SHP77 treated with DMSO at 0.1 percent for 48 hours (cell line): ENCODE measurements at places on chromosomes 2 and 18.

DNA sequence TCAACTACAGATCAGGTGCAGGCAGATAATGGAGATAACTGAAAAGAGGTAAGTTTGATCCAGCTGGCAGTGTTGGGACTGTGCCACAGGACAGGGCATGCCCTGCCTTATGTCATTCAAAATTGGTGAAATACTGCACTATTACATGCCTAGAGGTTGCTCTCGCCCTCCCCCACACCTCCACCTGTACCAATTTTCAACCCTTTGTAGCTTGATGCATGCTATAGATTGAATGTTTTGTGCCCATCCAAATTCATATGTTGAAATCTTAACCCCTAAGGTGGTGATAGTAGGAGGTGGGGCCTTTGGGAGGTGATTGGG, 72.1 kb upstream of the LYPD6B start:
- no peak for DNase-seq

DNA sequence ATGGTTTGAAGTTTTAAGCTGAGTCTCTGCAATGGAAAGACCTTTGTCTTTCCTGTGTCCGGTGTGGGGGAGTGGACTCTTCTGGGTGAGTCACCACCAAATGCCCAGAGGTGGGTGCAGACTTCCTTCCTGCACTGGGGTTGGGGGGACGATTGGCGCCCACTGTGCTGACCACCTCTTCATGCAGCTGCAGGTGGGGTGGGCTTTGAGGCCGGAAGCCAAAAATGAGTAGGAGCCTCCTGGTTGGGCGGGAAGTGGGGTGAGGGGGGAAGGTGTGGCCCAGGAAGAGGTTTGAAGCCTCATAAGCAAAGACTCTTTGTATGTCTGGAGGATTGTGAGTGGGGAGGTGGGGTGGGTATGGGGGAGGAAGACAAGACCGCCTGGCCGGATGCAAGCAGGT, 27.6 kb downstream of the PAX8 start:
- DNase-seq: no peak

- DNase-seq: peak; percentile 77
These were observed at the start of gene CCT7 for GRCh38 chr2:73233932-73234832. CCT7 (plus strand) TSS chr2:73234308; CDS start chr2:73234379, 71 bp downstream.

DNA sequence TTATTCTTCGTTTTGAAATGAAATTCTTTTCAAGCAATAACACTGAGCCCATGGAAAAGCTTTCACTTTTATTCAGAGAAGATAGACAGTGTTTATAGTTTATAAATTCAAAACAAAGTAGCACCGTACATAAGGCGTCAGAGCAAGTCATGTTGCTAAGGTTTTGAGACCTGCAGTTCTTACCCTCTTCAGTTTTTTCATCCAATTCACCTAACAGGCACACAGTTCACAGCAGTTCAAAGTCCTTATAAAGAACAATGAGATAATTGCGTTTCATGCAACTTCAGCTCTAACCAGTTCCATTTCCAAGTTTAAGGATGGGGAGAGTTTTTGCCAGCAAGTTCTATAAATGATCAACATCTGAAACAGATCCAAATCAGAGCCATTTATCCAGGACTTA, 96.7 kb downstream of the ARHGAP15 start:
- DNase-seq: no peak

- no peak for DNase-seq
These were observed 125.8 kb downstream of the LYPD6B start for GRCh38 chr2:149164296-149164695.

- DNase-seq: no peak
These were observed 66.0 kb downstream of the SMAD7 start for GRCh38 chr18:48884771-48885170.

DNA sequence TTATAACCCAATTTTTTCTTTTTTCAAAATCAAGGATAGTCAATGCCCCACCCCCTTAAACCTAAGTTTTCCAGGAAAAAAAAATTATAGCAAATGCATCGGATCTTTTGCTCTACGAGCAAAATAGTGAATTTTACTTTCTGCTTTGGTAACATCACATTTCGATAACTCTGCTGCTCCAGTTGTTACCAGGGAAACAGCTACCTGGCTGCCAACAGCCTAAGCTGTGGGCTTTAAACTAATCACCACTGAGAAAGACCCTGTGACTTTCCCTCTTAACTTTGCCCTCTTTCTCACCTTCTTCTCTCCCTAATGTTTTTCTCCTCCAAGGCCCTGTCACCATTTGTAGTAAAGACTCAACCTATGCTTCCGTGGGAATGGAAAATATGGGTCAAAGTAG, 145.5 kb downstream of the ABCA12 start:
- DNase-seq: no peak

- DNase-seq: no peak
These were observed 248.1 kb upstream of the SALL3 start for GRCh38 chr18:78731398-78732032.

- peak; percentile 77 for DNase-seq
These were observed 22.7 kb upstream of the PDIA6 start for GRCh38 chr2:10835052-10835970.

- no peak for DNase-seq
These were observed 132.0 kb upstream of the BOD1L2 start for GRCh38 chr18:57014772-57015413.

GRCh38 chr2:102895376-102895775, 133.5 kb downstream of the TMEM182 start:
- no peak for DNase-seq

DNA sequence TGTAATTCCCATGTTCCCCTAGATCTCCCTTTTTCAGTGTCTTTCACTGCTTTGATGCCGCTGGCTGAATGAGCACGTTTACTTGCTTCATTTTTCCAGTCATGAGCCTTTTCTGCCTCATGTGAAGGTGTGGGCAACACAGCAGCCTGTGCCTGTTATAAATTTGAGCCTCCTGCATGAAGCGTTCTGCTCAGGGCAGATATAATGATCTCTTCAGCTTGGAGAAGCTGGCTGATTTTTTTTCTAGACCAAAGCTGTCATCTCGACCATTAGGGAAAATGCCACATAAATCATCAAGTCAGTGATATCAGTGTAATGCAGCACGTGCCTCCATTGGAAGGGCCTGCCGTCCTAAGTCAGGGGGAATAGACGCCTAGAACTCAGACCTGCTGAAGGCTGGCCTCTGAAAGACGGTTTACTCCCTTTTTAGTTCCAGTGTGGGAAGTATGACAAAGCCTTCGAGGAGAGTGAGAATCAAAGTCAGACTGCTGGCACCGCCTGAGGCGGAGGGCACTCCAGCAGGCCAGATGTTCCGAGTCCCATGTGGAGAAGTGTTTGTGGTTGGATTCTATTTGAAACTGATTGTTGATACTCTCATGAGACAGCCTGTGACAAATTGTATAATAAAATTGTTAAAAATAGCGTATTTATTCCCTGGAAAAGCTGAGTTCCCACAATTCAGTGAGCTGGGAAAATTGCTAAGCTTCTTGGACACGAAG, 196.5 kb downstream of the MYO1B start:
- no peak for DNase-seq

DNA sequence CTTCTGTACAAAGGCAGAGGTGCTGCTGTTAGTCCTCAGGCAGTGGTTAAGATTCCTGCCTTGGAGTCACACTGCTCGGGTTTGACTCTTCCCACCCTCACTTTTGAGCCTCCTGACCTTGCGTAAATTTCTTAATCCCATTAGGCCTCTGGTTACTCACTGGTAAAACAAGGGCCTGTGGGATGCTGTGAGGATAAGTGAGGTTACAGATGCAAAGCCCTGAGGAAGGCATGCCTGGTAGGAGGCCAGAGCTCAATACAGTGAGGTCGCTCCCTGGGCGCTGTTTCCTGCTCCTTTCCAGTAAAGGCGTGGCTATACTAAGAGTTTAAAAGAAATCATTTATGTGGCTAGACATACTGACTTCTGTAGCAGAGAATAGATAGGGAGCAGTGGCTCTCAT, 127.5 kb upstream of the TMEM200C start:
- no peak for DNase-seq

GRCh38 chr2:238157506-238158017, 1.2 kb upstream of the ERFE start:
- no peak for DNase-seq

- no peak for DNase-seq
These were observed 44.6 kb upstream of the TGFA start for GRCh38 chr2:70598197-70598596.

GRCh38 chr2:189168856-189169499, 10.6 kb downstream of the COL5A2 start:
- DNase-seq: no peak

DNA sequence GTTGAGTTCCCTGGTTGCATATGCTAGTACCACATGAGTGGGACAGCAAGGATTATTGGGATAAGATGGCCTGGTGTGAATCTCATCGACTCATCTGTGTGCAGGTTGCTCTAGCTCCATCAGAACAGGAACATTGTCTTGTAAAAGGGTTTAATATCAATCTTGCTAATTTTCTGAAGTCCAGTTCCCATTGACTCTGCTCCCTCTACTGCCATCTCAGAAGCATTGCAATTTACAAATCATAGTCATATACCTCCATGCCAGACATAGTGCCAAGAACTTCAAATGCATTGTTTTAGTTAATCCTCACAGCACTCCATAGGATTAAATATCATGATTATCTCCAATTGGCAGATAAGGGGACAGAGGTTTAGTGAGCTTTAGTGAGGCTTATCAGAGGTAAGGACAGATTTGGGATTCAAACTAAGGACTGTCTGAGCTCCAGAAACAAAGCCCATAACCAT, 4.8 kb upstream of the STAT4 start:
- DNase-seq: peak; percentile 21

GRCh38 chr18:60145776-60146175, 226.8 kb downstream of the MC4R start:
- DNase-seq: no peak

DNA sequence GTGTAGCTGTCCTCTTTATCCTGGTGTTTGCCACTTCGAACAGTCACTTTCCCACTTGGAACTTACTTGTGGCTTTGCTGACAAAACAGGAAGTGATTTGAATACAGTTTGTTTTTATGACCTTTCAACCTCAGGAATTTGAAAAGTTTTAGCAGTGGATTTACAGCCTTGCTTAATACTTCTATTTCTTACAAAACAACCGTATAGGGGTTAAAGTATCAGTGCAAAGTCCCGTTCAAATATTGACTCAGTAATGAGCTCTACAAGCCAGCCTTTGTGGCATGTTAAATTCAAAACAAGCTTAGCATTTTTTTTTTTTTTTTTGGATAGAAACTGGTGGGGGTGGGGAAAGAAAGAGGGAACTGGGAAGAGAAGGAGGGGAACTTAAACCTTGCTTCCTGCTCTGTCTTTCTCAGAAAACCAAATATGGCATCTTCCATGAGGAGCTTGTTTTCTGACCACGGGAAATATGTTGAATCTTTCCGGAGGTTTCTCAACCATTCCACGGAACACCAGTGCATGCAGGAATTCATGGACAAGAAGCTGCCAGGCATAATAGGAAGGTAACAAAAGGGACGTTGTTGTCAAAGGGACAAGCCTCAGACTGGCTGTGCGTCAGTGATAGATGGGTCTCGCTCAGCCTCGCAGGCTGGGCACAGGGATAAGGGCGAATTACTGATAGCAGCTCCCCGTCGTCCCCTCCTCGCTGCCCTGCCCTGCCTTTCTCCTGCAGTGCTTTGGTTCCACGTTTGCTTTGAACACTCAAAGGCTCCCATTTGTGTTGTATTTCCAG, at the start of gene HNMT:
HNMT (plus strand) TSS at position 408 of the 793 bp plus-strand sequence; CDS start at position 427, 19 bp downstream.
- no peak for DNase-seq

GRCh38 chr2:72926368-72926767, 9.0 kb downstream of the EMX1 start:
- no peak for DNase-seq

- no peak for DNase-seq
These were observed 223.8 kb upstream of the FN1 start for GRCh38 chr2:215659650-215660049.

GRCh38 chr2:149389506-149390167, 59.2 kb downstream of the LYPD6 start:
- DNase-seq: no peak

DNA sequence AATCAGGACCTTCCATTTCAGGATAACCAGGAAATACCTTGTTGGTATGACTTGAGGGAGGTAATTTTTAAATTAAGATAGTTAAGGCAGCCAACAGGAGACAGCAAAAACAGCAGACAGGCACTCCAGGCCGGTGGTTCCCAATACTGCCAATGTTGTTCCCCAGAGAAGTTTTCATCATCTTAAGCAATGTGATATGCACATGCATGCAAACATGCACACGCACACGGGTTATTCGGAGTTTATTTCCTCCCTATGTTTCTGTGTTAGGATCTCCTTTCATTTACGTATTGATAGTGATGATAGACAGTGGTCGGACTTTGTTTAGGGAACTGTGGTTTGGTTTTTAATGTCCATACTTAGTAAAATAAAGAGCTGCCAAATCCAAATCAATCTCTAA, 55.3 kb downstream of the STEAP3 start:
- no peak for DNase-seq

GRCh38 chr2:218422403-218423086, 3.6 kb downstream of the VIL1 start:
- no peak for DNase-seq

DNA sequence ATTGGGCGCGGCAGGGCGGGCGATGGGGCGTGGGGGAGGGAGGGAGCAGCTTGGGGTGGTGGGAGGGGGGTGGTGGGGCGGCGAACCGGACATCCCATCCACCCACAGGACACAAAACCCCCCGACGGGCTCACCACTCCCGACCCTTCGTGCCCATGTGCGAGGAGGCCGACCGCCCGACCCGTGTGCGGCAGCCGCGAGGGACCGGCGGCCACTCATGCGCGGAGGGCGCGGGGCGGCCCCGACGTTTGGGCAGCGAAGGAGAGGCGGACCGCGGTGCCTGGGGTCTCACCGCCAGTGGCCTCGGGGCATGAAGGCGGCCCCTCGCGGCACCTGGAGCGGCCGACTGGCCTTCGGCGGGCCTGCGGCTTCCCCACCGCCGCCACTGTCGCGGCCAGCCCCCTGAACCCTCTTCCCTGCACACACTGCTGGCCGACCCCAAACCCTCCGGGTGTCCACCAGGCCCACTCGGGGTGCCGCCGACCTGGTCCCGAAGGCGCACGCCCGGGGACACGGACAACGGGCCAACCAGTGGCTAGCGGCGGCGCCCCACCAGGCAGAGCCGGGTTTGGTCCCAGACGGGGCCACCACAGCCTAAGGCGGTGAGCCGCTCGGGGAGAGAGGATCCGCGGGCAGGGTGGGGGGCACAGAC, 94.6 kb upstream of the ANKRD30BL start:
- DNase-seq: no peak

DNA sequence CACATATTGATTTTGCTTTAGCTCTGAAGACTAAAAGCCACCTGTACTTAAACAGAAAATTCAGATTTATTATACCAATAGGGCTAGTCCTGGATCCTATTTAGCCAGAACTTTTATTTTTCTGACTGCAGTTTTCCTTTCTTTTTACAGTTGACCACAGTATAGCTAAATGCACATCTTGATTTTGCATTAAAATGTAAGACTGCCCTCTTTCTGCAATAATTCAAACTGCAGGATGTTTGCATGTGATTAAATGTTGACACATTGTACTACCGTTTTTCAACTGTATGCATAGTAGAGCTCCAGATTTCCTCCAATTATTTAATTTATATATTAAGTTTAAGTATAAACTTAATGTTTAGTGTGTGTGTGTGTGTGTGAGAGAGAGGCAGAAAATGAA, 1262.9 kb downstream of the SUCLG1 start:
- DNase-seq: peak; percentile 9

GRCh38 chr2:168525716-168526446, 69.8 kb downstream of the CERS6 start:
- DNase-seq: no peak
